Stimulated activated naive B cell treated with anti-CD40 and anti-IgM and Interleukin-4, amounts not matched to agents 10 μg/mL and 1 μg/mL and 100 μg/mL, for 72 hours (primary cell): ENCODE measurements at places on chromosomes 11 and 22.
A peak's percentile ranks its signal among the peaks of the same experiment; 100 is the strongest.

- no peak for DNase-seq
Measured at GRCh38 chr11:87125257-87125656, 87.5 kb downstream of the TMEM135 start.

DNA sequence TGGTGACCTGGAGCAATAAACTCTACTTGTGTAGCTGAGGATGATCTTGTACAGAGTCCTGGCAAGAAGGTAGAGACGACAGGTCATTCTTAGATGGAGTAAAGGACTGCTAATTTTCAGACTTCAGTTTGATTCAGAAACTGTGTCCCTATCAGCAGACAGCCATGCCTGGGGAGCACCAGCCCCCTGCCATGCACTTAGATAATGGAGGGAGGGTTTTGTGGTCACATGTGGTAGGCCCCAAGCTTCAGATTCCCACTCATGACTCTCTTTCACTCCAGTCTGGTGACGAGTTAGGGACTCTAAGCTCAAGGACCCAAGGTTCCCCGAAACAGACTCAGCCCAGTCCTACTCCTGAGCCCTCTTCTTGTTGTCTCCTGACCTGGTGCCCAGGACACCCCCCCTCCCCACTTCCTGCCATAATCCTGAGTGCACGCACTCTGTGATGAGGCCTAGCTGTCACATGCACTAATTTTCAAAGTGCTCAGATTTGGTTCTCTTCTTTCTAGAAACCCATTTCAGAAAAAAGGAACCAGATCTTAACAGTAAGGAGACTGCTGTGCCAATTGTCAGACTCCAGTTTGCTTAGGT, 10.2 kb upstream of the AMPD3 start:
- no peak for DNase-seq

DNA sequence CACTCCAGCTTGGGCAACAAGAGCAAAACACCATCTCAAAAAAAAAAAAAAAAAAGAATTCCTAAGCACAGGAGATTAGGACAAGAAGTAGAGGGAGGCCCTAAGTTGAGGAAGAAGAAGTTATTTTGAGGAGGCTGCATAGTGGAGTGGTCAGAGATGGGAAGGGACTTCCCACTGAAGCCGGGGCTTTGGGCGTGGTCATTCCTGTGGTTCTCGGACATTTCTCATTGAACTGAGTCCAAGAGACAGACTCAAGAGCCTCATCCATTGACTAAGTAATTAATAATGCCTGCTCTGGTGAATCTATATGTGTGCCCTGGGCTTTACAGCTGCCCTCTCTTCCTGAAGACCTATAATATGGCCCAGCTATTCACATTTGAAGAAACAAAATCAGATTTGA, 53.2 kb upstream of the FTH1 start:
- no peak for DNase-seq

GRCh38 chr22:28017859-28018258, 98.8 kb upstream of the PITPNB start:
- DNase-seq = no peak

DNA sequence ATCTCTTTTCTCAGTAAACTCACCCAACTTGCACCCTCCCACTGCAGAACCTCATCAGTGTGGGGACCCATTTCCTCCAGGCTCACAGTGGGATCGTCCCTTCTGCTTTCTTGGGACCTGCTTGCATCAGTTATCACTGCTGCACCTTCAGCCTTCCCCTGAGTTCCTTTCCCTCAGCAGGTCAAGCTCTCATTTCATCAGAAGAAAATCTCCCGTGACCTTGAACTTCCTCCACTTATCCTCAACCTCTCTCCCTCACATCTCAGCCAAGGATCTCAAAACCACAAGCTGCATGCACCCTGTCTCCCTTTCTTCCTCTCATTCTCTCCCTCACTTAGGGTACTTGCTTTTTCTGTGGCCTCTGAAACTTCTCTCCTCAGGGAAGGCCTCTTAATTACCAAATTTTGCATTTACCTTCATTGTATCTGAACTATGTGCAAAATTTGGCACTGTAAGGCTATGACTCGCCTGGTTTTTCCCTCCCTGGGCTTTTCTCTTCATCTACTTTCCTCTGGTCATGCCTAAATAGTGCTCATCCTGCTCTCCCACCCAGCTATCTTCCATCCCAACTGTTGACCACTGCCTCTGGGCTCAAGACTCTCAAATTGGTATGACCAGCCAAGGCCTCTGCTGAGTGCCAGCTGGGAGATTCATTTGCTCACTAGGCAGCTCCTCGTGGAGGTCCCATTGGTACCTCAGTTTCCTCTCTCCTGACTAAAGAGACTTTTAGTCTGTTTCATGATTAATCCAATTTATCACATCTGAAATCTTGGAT, 2.7 kb upstream of the RCE1 start:
- no peak for DNase-seq

DNA sequence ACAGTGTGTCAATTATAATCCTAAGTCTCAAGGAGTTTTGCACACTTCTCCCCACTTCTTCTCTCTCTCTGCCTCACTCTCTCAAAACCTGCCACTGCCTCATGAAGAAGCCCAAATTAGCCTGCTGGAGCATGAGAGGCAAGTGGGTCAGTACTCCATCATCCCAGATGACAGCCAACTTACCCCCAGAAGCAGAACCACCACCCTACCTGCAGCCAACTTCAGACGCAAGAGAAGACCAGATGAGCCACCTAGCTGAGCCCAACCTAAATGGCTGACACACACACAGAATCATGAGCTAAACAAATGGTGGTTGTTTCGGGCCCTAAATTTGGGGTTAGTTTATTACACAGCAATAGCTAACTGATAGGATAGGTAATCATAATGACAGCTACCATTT, 61.2 kb downstream of the CD82 start:
- DNase-seq = peak; percentile 0

GRCh38 chr22:48844056-48844675, 983.5 kb downstream of the BRD1 start:
- DNase-seq = no peak

DNA sequence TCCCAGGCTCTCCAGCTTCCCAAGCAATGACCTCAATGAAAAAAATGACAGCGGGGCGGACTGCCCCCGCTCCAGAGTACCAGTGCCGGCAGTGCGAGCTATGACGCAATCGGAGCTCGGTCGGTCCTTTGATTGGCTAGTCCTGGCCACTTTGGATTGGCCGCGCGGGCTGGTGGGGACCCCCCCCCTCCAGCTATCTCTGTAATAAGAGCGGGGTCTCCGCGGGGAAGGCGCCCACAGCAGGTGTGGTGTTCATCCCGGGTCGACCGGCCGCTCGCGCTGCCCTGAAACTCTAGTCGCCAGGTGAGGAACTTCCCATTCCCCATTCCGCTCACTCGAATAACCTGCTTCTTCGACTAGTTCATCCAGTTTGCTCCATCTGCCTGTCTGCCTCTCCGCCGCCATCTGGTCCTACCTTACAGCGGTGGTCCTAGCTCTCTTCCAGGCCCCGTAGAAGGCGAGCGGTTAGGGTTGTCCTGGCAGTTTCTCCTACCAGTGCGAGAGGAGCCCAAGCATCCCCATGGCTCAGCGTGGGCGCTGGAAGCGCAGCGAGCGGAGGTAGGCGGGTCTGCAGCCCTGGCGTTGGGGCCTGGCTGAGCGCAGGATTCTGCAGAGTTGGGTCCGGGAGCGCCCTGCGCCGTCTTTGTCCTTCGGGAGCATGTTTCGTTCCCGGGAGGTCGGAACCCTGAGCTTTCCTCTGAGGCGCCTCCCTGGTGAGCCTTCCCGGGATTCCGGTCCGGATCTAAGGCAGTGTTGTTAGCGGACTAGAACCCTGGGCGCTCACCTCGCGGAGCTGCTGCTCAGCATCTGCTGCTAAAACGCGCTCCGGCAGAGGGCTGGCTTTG, at the start of gene CALCB:
CALCB (plus strand) TSS at position 233 of the 845 bp plus-strand sequence. CDS start 1,126 bp downstream, outside the sequence.
- no peak for DNase-seq

GRCh38 chr11:86473991-86474833, 99.5 kb downstream of the CCDC81 start:
- no peak for DNase-seq

DNA sequence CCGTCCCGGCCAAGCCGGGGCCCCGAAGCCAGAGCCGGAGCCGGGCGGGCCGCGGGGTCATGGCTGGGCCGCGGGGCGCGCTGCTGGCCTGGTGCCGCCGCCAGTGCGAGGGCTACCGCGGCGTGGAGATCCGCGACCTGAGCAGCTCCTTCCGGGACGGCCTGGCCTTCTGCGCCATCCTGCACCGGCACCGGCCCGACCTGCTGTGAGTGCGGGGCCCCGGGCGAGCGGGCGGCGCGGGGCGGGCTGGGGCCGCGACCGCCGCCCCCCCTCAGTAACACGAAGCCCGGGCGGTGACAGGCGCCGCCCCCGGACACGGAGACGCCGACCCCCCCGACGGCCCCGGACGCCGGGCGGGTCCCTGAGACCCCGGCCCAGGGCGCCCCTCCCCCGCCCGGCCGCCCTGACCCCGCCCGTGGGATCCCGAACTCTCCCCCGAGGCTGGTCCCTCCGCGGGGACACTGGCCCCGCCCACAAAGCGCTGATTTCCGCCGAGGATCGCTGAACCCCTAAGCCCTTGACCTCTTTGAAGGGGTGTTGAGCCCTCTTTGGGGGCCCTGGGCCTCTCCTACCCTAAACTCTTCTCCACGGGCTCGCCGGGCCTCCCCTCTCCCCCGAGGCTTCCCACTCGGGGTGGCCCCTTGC, 389 bp downstream of the MICALL1 start:
- no peak for DNase-seq

DNA sequence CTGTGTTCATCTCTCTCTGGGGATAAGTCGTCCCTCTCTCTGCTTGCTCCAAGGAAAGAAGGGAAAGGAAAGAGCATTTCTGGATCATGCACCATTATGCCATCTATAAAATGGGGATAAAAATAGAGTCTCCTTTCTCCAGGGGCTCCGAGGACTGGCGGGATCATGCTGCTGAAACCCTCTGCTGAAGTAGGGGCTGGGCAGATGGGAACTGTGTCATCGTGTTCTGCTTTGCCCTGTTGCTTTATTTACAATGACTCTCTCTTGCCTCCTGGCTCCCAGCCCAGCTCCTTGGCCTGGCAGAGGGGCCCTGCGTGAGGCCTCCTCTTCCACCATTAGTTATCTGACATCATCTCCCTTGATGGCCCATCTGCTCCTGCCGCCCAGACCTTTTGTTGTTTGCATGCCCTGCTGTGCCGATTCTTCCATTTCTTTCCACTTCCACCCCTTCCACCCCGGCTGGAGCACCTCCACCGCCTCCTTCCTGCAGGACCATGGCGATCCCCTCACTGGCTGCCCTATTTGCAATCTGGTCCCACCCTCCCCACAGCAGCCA, 200.9 kb downstream of the MYO18B start:
- DNase-seq = no peak

- DNase-seq = no peak
Measured at GRCh38 chr22:31126128-31126868, 3.5 kb downstream of the INPP5J start.

DNA sequence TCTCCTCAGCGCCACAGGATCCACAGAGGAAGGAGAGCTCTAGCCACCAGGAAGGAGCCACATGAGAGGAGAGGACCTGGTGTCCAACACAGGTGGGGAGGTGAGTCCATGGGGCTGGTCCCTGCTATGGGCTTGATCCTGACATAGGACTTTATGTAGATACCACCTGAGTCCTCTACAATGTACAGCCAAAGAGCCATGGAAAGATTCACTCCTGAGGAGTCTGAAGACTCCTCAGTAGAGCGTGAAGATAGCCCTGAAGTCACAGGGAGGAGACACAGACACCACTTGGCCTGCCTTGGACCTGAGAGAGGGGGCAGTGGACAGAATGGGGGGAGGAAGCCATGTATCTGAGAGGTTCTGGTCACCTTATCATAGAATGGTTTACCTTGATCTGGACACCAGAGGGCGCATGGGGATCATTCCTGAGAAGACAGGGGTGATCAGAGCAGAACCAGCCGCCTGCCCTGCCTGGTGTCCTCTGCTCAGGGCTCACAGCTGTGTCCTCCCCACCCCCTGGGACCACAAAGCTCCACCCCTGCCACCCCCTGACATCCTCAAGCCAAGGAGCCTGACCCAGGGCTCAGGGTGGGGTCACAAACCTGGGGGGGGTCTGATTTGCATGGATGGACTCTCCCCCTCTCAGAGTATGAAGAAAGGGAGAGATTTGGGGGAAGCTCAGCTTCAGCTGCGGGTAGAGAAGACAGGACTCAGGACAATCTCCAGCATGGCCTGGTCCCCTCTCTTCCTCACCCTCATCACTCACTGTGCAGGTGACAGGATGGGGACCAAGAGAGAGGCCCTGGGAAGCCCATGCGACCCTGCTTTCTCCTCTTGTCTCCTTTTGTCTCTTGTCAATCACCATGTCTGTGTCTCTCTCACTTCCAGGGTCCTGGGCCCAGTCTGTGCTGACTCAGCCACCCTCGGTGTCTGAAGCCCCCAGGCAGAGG, 77.0 kb downstream of the ZNF280B start:
- DNase-seq = peak; percentile 70

DNA sequence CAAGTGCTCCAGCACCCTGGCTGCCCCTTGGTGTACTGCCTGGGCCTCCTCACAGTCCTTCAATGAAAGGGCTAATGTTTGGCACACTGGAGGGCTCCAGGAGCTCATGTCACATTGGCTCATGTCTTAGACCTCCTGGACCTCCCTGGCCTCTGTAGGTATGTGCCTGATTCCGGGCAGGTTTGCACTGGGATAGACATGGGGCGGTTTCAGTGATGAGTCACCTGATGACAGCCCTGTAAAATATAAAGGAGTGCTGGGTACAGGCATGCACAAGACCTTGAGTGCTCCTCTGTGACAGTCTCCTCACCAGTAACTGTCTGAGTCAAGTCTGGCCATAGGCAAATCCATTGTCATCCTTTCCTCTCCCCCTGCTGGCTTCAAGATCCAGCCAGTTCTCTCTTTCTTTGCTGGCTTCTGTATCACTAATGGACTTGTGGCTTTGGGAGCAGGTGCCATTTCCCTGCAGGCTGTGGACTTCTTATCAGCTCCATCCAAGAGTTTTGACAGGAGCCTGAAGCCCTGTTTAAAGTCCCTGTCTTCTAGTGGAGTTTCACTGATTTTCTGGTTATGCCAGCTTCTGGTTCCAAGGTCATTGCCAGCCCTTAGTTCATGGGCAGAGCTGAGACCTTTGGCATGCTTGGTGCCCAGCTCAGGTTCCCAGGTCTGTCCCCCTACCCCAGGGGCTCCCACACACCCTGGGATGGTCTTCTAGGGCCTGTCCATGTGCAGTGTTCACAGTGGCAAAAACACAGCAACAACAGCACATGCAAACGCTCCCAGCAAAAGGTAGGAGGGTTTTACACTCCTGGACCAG, 22.7 kb upstream of the P2RY2 start:
- DNase-seq = no peak

- no peak for DNase-seq
Measured at GRCh38 chr11:86678823-86679222, 6.4 kb upstream of the ME3 start.

GRCh38 chr11:125768336-125769046, 10.1 kb downstream of the PATE2 start:
- DNase-seq = no peak

DNA sequence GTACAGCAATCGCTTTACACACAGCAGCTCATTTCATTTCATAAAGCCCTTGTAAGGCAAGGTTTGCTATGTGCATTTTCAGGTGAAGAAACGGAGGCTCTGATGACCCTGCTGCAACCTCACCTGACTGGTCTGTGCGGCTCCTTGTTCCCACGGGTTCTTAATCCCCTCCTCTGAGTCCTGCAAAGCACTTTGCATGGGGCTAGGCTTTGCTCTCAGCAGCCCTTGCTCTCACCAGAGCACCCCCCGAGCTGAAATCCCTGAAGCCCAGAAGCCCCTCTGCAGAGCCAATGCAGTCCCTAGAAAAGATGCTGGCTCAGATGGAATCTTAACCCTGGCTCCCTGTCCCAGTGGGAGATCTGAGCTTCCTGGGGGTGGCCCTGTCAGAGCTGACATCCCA, 11.0 kb upstream of the APOL6 start:
- no peak for DNase-seq

GRCh38 chr11:34280945-34281872, 76.6 kb downstream of the ABTB2 start:
- no peak for DNase-seq
